ENCODE measurements at places on chromosomes 1 and 21.
A peak's percentile ranks its signal among the peaks of the same experiment; 100 is the strongest.

DNA sequence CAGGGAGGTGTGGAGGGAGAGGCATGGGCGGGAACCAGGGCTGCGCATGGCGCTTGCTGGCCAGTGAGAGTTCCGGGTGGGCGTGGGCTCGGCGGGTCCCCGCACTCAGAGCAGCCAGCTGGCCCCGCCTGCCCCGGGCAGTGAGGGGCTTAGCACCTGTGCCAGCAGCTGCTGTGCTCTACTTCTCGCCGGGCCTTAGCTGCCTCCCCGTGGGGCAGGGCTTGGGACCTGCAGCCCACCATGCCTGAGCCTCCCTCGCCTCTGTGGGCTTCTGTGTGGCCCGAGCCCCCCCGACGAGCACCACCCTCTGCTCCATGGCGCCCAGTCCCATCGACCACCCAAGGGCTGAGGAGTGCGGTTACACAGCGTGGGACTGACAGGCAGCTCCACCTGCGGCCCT, 38.6 kb upstream of the WARS2 start:
- DNase-seq = no peak

GRCh38 chr1:23845163-23845562, 19.9 kb upstream of the HMGCL start:
- no peak for DNase-seq

DNA sequence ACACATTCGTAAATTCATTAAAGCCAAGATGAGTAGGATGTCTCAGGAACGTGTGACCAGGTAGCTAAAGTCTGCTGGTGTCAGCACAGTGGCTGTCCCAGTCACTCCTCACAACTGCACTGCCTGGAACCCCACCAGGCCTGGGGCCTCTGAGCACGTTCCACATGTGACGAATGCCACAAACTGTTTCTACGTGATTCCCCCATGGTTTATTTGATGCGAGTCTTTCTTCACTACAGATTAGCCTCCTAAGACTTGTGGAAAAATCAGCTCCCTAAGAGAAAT, 33.2 kb downstream of the PRDM15 start:
- DNase-seq = no peak

GRCh38 chr1:108610073-108610472, 50.2 kb downstream of the EEIG2 start:
- DNase-seq = no peak

DNA sequence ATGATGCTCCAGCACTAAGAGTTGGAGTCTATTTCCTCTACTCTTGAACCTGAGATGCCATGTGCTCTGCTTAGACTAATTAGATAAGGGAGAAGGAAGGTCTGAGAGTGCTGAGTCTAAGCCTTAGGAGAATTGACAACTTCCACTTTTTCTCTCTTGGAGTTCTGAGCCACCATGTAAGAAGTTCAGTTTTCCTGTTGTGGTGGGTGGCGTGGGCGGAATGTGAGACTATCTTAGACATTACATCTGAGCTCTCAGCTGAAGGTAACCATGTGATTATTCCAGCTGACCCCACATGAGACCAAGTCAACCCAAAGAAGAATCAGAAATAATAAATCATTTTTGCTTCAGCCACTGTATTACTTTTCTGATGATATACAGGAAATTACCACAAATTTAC, 404.5 kb upstream of the LRRC7 start:
- DNase-seq = no peak

GRCh38 chr1:174789399-174789798, 210.3 kb upstream of the CACYBP start:
- no peak for DNase-seq

- DNase-seq = no peak
Measured at GRCh38 chr1:24301785-24302175, 17.4 kb upstream of the GRHL3 start.

- DNase-seq = peak; percentile 88
Measured at GRCh38 chr1:26597629-26598039, 68.1 kb downstream of the RPS6KA1 start.

GRCh38 chr1:236543065-236543669, 19.4 kb downstream of the LGALS8 start:
- peak; percentile 20 for DNase-seq

GRCh38 chr1:52814465-52814864, 28.1 kb upstream of the ZYG11A start:
- no peak for DNase-seq

DNA sequence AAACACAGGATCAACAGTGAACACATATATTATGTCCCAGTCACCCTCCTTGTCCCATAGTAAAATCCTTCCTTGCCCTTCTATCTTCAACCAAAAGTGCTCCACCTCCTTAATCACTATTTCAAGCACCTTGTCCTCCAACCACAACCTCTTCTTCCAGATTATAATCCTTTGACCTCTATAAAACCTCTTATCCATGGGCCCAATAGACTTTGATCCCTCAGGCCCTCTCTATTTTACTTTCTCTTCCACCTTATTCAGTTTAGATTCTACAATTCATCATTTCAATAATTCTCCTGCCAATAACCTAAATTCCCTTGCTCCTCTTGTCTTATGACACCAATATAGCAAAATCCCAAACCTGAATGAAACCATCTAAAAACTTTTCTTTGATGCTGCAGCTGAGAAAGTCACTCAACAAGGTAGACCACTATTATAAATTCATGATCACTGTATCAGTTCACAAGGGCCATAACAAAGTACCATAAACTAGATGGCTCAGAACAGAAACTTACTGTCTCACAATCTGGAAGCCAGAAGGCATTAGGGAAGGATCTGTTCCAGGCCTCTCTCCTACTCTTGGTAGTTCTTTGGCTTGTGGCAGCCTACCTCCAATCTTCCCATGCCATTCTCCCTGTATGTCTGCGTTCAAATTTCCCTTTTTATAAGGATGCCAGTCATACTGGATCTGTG, 24.8 kb downstream of the EPS15 start:
- DNase-seq = no peak

GRCh38 chr1:192554904-192555303, 20.7 kb upstream of the RGS1 start:
- no peak for DNase-seq

DNA sequence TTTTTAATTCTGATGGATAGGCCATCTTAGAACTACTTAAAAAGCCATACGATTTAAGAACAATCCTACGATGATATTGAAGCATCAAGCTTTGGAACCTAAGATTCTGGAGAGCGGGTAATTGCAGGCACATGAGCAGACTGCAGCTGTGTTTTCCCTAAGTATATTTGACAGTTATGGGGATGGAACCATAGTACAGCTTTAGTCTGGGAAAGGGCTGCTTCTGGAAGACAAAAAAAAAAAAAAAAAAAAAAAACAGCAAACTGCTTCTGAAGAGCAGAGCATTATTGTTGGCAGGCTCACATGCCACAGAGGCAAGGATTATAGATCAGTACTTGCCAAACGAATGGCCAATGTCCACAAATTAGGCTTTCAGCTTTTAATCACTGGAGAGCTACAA, 1618.7 kb downstream of the AMY1C start:
- DNase-seq = no peak

GRCh38 chr1:7679159-7679872, 91.8 kb upstream of the VAMP3 start:
- no peak for DNase-seq

- no peak for DNase-seq
Measured at GRCh38 chr1:113657126-113657525, 102.2 kb downstream of the PHTF1 start.
